Foreskin keratinocyte (primary cell): ENCODE measurements at places on chromosomes 4 and X. TPM values are rescaled to one million over a fixed set of nuclear protein-coding genes. Genes with fewer than 3 reads are reported as not detected.

DNA sequence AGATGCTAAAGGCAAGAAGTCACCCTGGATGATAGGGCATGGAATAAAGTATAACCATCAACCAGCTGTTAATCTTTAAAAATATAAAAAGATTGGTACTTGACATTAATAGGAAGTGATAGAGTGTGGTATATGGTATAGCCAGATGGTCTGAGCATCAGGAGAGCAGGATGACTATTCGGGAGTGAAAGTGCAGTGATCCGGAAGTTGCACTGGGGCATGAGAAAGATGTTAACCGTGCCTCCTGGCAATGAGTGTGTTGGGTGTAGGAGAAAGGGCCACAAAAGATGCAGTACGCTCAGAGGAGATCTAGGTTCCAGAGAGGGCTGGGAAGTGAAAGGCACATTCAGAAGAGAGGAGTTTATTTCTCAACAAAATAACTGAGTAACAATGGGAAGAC lies 65.0 kb downstream of the TSPAN7 start:
- no peak for DNase-seq

- DNase-seq: no peak
Measured at GRCh38 chrX:2466876-2467656, 33.7 kb downstream of the DHRSX start.

DNA sequence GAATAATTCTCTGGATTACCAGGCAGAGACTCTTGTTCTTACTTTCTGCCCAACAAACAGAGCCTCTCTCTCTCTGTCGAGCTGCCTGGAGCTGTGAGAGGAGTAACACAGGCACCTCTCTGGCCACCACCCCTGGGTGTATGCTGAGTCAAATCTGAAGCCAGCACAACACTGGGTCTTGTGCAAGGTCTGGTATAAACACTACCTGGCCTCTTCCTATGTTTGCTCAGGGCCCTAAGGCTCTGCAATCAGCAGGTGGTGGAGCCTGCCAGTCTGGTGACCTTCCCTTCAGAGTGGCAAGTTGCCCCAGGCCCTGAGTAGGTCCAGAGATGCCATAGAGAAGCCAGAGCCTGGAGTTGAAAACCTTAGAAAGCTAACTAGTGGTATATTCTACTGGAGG lies 139.9 kb downstream of the CPXCR1 start:
- no peak for DNase-seq

Gene ARHGAP24
- 0.45 and 0.71 TPM in 2 replicates for polyA plus RNA-seq

DNA sequence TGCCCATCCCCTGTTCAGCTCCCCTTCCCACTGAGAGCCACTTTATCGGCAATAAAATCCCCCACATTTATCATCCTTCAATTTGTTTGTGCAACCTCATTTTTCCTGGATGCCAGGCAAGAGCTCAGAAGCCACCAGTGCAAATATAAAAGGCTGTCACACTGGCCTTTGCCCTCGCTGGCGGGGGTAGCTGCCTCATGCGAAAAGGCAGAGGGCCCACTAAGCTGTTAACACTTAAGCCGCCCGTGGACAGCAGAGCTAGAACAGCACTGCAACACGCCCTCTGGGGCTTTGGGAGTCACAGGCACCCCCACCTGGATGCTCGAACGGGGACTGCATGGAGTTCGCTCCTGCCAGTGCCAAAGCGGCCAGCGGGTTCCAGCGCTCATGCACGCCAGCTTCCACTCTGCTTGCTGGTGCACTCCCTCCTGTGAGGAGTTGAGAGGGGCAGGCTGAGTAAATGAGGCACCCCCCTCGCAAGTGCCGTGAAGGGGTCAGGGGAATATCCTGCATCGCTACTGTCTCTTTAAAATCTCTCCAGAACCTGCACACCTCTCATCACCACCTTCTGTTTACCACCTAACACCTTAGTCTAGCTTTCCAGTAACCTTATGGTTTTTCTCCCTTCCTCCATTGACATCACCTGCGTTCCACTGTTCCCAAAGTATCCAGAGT lies 99.5 kb downstream of the SORBS2 start:
- no peak for DNase-seq
